ENCODE measurements at places on chromosomes 12 and 14. TPM values are rescaled to one million over a fixed set of nuclear protein-coding genes. Genes with fewer than 3 reads are reported as not detected.

YAF2 gene
- total RNA-seq = 11.7 TPM

CMKLR1 gene
- total RNA-seq = under 0.01 TPM

KRT6C gene
- not detected for total RNA-seq

SLC25A47 gene
- not detected for total RNA-seq

MPHOSPH9 gene
- total RNA-seq = 27.8 TPM

SPIC gene
- total RNA-seq = not detected

AREL1 gene
- 27.4 TPM for total RNA-seq

SPTB gene
- under 0.01 TPM for total RNA-seq

FOXG1 gene
- total RNA-seq = not detected

ABCD2 gene
- total RNA-seq = not detected

SMCO2 gene
- 0.22 TPM for total RNA-seq

CSAD gene
- 2.6 TPM for total RNA-seq

HOXC12 gene
- not detected for total RNA-seq

RNASE1 gene
- total RNA-seq = 14.6 TPM

CLEC1B gene
- total RNA-seq = not detected

KRT82 gene
- not detected for total RNA-seq

TSPAN8 gene
- total RNA-seq = not detected

KRT74 gene
- total RNA-seq = not detected

ENDOU gene
- total RNA-seq = under 0.01 TPM

CD69 gene
- 0.40 TPM for total RNA-seq

ATL1 gene
- 0.40 TPM for total RNA-seq

KMT2D gene
- total RNA-seq = 30.2 TPM

ISM2 gene
- not detected for total RNA-seq

FOXA1 gene
- total RNA-seq = not detected

C14orf93 gene
- total RNA-seq = 3.9 TPM

ADAM20 gene
- 0.22 TPM for total RNA-seq

GDF3 gene
- total RNA-seq = 0.79 TPM

PAPLN gene
- 16.3 TPM for total RNA-seq

SYT1 gene
- total RNA-seq = 2.0 TPM

CLEC6A gene
- total RNA-seq = not detected

LALBA gene
- total RNA-seq = not detected

Data from lung microvascular endothelial cell (primary cell).